ENCODE measurements at places on chromosomes 13 and 19. TPM values are rescaled to one million over a fixed set of nuclear protein-coding genes. Genes with fewer than 3 reads are reported as not detected.

DNA sequence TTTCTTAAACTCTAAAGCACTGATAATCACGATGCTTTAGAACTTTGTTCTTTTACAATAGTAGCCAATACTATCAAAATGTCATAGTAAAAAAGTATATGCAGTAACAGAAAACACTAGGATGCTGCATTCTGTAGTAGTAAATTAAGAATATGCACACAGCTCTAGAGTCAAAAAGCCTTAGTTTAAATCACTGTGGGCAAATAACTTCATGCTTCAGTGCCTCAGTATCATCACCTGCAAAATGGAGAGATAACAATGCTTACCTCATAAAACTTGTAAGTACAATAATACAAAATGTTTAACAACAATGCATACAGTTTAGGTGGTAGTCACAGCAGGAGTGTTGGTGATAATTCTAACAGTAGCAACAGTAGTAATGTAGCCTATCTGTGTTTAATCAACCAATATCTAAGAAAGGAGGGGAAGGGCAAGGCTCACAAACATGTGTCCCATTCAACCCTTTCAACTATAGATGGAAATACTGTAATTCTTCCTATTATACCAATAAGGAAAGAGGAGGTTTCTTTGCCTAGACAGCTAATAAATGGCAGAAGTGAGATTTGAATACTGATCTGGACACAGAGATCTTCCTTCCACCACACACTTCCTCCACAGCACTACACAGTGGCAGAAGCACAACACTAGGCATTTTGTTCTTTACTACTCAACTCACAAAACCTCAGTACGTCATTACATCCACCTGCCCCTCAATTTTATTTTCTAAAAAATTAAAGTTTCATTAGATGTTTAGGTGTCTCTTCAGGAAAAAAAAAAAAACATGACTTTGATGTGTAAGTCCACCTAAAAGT, 4.6 kb downstream of the RBM26 start:
- DNase-seq, result no peak
- peaks cover 9% of the 10 kb centered on the region for H3K36me3 ChIP-seq
- H3K27me3 ChIP-seq, result no peaks in the 10 kb centered on the region
- H3K4me3 ChIP-seq, result no peak overlapping the region

DNA sequence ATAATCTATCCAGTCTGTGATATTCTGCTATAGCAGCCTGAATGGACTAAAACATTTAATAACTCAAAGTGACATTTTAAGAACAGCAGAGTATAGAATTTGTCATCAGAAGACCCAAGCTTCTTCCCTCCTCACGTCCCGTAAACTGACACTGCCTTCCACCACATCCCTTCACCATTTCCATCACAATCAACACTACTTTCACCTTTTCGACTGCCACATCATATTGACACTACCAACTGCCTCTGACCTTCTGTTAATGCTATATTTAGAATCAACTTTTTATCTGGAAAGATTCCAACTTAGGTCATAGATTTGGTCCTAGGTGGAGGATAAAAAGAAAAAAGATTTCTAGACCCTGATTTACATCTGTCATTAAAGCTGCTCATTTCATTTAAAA, 39.6 kb downstream of the STOML3 start:
- H3K27me3 ChIP-seq, result no peaks in the 10 kb centered on the region
- H3K27ac ChIP-seq, result no peak overlapping the region
- H3K4me3 ChIP-seq, result no peak overlapping the region

DNA sequence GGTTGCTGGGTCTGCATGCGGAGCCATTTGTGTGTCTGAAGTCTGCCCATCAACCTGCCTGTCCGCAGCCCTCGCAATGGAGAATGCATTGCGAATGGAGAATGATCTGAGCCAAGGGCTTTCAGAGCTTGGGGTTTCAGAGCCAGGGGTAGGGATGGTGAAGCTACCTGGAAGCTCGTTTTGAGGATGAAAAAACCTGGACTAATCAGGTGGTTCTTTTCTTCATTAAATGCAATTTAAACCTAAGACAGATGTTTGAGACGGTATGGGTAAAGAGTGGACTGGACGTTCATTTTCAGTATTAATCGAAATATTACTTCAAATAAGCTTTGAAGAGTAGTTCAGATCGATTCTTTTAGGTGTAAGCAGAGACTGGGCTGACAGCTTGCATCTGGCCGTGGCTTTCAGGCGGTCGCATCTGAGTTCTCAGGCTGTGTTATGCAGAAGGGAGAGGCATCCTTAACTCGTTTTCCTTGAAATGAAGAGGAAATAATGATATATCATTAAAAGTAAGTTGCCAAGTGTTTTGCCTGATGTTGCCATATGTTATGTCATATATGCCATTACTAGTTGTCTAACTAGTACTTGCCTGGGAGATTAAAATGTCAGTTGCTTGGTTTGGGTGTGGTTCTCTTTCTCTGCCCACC, 801 bp downstream of the MCF2L start:
- peaks cover 14% of the 10 kb centered on the region for H3K4me1 ChIP-seq
- H3K27ac ChIP-seq, result no peak overlapping the region
- DNase-seq, result no peak
- H3K36me3 ChIP-seq, result no peaks in the 10 kb centered on the region
- H3K4me3 ChIP-seq, result peak overlapping the region; percentile 56

DNA sequence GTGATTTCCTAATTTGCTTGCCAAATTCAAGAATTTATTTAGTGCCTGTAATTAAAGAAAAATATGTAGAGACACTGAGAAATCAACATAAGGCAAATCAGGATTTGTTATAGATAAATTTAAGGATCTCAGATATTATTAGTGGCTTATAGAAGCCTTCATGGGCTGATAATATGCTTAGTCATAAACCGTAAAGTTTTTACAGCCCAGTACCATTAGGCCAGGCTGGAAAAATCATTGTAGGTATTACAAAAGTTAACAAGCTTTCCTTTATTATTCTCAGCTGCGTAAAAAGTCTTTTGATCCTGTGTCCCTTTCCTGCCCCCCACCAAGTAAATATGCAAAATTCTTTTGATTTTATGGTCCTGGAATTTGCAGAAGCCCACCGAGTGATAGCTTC, 58.2 kb downstream of the SLITRK6 start:
- no peak overlapping the region for H3K27ac ChIP-seq
- no peaks in the 10 kb centered on the region for H3K4me1 ChIP-seq
- H3K27me3 ChIP-seq, result no peaks in the 10 kb centered on the region
- no peak overlapping the region for H3K4me3 ChIP-seq
- H3K36me3 ChIP-seq, result no peaks in the 10 kb centered on the region

Gene DMKN
- 11.3 TPM for total RNA-seq

Gene TEKTIP1
- total RNA-seq, result 11.6 TPM

All from natural killer cell (primary cell).